ENCODE measurements at places on chromosomes 1 and 21.

GRCh38 chr1:19974822-19975416, 4.5 kb downstream of the PLA2G2A start:
- DNase-seq: no peak

DNA sequence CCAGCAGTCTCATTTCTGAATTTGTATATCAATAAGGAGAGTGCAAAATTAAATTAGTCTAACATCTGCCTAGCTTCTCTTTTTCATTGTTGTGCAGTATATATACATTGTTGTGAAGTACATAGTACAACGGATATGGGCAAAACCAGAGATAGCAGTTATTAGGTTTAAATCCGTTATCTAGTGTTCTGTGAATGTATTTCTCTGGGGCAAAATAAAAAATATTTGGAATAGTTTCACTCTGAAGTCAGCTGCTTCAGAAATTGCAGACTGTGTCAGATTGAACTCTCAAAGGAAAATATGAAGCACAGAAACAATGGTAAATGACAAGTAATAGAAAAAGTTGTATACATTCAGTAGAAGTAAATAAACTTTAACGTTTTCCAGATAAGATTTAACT, 836.5 kb upstream of the CXADR start:
- no peak for DNase-seq

- no peak for DNase-seq
Measured at GRCh38 chr1:63643517-63643916, 50.3 kb downstream of the PGM1 start.

DNA sequence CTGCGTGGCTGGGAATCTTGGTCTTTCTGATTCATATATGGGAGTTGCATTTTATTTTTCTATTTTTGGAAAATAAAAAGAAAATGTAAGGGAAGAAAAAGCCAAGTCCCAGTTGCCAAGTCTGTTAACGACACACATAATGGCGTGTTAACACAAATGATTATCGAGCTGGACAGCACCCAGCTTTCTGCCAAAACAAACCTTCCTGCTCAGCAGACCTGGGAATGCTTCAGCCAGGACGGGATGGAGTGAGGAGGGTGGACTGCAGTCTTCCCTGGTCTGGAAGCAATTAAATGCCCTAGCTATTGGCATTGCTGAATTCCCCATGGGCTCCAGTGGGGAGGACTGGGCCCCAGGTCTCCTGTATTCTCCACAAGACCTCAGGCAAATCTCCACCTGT, 184.2 kb upstream of the USP24 start:
- no peak for DNase-seq

DNA sequence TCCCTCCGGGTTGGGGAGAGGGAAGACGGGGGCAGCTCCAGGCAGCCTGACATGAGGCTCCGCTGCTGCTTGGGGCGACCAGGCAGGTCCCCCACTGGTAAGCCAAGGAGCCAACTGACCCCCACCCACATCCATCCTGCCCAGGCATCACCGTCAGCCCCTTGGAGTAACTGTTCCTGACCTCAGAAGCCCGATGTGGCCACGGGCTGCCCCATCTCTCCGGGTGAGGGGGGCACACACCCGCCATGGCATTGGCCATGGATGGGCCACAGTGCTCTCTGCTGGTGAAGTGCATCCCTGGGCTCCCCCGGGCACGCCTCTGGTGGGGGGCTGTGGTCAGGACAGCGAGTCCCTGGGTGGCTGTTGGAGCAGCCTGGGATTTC, 100.0 kb downstream of the CRYAA start:
- DNase-seq: no peak

DNA sequence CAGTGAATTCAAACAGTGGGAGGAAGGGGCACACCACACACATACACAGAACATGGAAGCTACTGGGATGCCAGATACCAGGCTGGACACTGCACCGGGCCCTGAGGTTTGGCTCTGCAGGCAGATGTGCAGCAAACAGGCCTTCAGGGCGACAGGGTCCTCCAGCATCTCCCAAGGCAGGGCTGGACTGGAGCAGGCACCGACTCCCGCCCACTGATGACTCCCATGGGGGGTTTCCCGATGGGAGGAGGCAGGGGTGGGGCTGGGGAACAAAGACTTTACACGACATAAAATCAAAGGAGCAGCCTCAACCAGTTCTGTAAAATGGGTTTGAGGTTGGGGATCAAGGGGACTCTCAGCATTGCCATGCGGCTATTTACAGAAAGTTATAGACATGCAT, 118.1 kb downstream of the SYT2 start:
- no peak for DNase-seq

DNA sequence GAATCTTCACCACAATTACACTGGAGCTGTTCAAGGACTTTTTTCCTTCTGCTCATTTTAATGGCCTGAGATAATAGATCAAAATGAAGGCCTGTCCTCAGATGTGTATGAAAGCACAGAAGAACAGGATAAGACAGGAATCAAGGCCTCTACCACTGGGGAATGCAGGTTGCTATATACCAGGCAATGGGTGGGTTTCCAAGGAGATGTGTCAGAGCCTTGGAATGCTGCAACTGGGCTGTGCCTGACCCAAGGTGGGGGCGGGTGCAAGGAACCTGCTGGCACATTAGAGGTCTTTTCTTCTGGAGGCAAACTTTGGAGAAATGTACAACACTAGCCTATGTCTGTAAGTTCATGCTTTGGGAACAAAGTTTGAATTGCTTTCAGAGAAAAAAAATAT, 21.7 kb upstream of the LAMC2 start:
- no peak for DNase-seq

GRCh38 chr1:180896161-180896560, 16.5 kb upstream of the KIAA1614 start:
- no peak for DNase-seq

GRCh38 chr21:34034369-34035014, 38.9 kb upstream of the MRPS6 start:
- DNase-seq: no peak

GRCh38 chr1:67557696-67558448, 127.1 kb upstream of the GADD45A start:
- no peak for DNase-seq

GRCh38 chr1:182786223-182786994, 3.2 kb upstream of the NPL start:
- DNase-seq: no peak

GRCh38 chr1:97630281-97630680, 290.6 kb downstream of the DPYD start:
- DNase-seq: no peak

GRCh38 chr1:115555446-115555845, 86.3 kb upstream of the VANGL1 start:
- DNase-seq: no peak

- DNase-seq: no peak
Measured at GRCh38 chr1:5477716-5478115, 514.5 kb downstream of the NPHP4 start.

DNA sequence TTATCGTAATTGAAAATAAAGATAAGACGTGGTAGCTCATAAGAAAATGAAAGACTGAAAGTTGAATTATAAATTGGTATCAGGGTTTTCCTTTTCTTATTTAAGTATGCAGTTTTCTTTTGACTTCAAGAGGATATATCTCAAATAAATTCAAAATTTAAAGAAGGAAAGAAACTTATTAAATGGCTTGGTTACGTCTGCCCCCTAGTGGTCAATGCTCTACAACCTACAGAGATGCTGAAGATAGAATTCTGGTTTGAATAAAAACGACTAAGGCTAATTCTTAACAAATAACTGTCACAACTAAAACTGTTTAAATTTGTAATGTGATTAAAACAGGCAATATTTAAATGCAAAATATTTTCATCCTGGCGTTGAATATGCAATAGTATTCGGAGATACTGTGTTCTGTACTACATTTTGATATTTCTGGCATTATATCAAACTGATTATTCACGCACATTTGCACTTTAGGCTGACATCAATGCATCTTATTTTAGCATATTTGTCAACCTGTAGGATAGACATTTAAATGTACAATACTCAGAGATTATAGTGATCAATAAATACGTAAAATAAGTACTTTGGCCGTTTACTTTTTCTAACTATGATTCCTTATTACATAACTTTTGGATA, 26.8 kb downstream of the IFI44 start:
- no peak for DNase-seq

GRCh38 chr1:234913771-234914170, 214.9 kb downstream of the TOMM20 start:
- no peak for DNase-seq

GRCh38 chr1:9721606-9722377, 70.3 kb downstream of the PIK3CD start:
- peak; percentile 52 for DNase-seq

DNA sequence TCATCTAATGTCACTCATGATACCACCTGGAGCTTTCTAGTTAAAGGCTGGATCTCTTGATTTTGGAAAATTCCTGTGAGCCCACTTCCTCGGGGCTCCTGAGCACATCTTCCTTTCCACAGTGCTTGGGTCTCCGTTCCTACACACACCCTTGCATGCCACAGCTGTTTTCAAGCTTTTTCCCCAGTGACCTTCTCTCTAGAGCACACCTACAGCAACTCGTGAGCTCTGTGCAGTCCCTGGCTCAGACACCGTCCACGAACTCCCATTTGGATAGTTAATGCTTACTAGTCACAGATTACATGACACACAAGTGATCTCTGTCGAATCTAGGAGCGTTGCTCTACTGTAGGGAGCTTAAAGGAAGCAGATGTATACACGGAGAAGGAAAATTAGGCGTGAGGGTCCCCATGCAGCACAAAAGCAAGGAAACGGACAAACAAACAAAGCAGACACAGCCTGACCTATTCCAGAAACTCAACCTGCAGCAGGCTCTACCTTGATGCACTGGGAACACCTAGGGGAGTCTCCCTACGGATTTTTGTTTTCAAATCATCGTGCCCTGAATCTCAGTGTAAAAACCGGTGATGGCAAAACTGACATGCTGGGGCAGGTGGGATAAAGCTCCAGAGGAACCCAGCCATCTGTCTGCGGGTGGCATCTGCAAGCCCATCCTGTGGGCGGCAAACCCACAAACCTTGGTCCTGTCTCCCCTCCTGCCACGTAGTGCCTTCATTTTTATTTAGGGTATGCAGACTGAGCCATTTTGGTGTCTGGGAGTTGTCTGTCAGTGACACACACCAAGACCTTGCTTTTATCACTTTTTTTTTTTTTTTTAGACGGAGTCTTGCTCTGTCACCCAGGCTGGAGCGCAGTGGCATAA, 177.8 kb downstream of the RUNX1 start:
- DNase-seq: no peak

DNA sequence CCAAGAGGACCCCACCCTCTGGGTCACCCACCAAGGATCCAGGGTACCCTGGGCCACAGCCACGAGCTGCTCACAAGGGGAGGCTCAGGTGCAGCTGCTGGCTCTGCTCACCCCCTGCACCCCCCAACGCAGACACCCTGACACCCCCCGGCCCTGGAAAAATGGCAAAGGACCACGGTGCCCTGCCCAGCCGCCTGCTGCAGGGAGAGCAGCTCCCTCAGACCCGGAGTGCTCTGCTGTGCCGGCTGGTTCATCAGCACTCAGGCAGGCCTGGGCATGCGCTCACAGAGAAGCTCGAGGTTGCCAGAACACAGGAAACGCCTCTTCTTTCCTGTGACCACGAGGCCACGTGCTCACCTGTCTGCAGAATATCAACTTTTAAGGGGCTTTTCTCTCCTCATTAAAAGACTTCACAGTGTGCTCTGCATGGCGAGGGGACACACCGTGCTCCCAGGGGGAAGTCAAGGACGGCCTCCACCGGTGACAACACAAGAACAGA, 4.3 kb upstream of the C1QTNF12 start:
- DNase-seq: peak; percentile 33

- no peak for DNase-seq
Measured at GRCh38 chr1:38994196-38994595, 3.1 kb downstream of the AKIRIN1 start.

DNA sequence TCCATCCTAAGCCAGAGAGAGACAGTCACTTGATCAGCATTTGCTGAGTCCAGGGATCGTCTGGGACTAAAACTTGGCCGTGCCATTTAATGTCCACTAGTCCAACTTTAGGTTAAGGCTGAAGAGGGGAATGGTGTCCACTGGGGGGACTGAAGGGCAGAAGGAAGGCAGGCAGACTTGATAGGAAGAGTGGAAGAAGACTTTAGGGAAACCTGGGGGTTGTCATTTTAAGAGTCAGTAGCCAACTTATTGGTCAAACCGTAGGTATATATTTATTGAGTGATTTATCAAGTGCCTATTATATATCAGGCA, 1.3 kb upstream of the LMOD1 start:
- no peak for DNase-seq

- no peak for DNase-seq
Measured at GRCh38 chr1:199545780-199546179, 481.7 kb upstream of the NR5A2 start.
